HCT116 (cell line): ENCODE measurements at places on chromosomes 3 and 15. TPM values are rescaled to one million over a fixed set of nuclear protein-coding genes. Genes with fewer than 3 reads are reported as not detected.

The SLC9C1 gene
- 0.79 TPM for total RNA-seq

The PLSCR4 gene
- 4.1 TPM for total RNA-seq

The SPSB4 gene
- 0.57 TPM for total RNA-seq

The ANKRD34C gene
- total RNA-seq: not detected

The AQP9 gene
- 0.12 TPM for total RNA-seq

The PLSCR5 gene
- total RNA-seq: not detected

The AP3B2 gene
- total RNA-seq: 0.07 TPM

The EAF1 gene
- 32.1 TPM for total RNA-seq

The ELL3 gene
- total RNA-seq: 16.2 TPM

The ULK3 gene
- 48.4 TPM for total RNA-seq

GRCh38 chr3:4588466-4588865, 95.3 kb downstream of the ITPR1 start:
- DNase-seq: no peak

GRCh38 chr15:80444680-80445251, 40.6 kb downstream of the ARNT2 start:
- DNase-seq: no peak

GRCh38 chr3:125280668-125281361, 68.3 kb upstream of the SLC12A8 start:
- no peak for DNase-seq

- DNase-seq: no peak
Observed at GRCh38 chr3:133236901-133237300, 163.0 kb upstream of the BFSP2 start.

DNA sequence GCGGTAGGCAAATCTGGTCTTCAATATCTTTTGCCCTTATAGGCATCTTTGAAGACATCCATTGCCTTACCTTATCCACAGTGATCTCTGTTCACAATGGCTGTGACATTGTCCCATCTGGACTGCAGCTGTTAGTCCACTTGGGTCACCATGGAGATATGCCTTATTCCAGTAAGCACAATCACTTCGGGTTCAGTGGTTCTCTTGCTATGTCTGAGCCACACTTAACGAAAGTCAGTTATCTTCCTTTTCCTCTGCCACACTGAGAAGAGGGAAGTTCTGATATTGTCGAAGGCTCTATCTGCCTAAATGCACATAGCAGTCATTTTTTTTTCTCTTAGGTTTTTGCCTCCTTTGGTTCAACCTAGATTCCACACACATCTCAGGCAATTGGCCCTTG, 119.0 kb upstream of the SATB1 start:
- no peak for DNase-seq

DNA sequence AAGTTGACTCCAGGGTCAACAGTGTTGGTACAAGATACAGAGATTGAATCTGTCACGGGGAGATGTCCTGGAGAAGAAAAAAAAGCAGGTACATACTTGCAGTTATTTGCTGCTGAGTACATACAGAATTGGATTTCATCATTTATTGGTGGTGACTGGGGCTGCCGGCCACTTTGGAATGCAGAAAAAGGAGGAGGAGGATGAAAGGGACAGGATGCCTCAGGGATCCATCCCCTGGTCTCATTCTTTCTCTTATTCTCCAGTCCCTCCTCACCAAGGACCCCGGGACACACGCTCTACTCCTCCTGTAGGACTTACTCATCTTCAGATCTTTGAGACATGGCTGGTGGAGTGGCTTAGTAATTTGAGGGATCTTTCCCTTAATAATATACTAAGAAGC, 30.0 kb upstream of the MEIS2 start:
- no peak for DNase-seq

DNA sequence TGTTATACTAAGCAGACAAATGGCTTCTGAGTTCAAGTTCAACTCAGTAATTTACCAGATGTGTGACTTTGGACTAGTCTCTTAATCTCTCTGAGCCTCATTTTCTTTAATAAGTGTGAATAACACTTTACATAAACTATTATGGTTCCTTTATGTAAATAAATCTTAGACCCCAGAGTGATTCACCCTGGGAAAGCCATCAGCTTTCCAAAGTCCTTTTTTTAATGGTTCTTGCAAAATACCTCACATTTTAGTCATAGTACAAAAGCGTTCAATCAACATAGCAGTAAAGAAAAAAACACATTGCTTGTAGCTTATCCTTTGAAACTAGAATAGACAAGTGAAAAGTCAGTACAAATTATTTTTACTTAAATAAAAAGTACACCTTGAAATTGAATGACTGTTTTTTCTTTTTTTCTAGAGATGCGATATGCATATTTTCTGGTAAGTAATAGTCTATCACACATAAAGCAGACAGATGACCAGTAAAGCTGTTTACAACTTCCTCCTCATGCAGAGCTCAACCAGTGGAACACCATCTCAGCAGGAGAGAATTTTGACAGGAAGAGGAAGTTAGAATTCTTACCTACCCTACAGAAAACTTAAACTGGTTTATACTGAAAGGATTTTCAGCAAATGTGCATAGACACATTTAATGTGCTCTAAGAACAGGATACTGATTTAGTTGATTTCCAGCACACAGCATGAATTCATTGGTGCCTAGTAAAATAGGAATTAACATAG, 123.0 kb upstream of the AGBL1 start:
- no peak for DNase-seq

DNA sequence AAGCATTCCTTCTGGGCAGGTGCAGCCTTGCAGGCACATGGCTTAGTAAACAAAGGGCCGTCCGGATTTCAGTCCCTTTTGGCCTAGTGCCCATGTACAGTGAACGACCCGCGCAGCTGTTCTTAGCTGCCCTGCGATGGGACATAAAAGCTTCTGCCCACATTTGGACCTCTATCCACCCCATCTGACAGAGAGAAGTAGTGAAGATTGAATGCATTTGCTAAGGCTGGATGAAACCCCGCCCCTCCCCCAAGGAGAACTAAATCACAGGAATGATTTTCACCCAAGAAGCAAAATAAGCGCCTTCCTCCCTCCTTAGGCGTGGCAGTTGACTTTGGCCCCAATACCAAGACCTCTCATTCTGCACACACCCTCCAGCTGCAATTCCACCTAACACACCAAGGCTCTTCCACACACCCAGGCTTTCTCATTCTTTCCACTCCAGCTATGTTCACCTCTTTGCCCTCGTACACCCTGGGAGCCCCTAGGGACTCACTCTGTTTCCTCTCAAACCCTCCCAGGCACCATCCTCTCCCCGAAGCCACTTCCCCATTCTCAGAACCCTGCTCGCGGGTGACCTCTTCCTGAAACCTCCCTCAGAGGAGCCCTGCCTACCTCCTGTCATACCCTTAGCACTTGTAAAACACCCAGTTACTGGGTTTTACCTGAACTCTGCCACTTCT, 14.1 kb upstream of the HRH1 start:
- DNase-seq: no peak

- DNase-seq: no peak
Observed at GRCh38 chr3:137330246-137330645, 372.5 kb downstream of the IL20RB start.

GRCh38 chr15:73226093-73226814, 142.5 kb downstream of the HCN4 start:
- no peak for DNase-seq

GRCh38 chr3:5254281-5255048, 67.0 kb downstream of the EDEM1 start:
- DNase-seq: no peak

DNA sequence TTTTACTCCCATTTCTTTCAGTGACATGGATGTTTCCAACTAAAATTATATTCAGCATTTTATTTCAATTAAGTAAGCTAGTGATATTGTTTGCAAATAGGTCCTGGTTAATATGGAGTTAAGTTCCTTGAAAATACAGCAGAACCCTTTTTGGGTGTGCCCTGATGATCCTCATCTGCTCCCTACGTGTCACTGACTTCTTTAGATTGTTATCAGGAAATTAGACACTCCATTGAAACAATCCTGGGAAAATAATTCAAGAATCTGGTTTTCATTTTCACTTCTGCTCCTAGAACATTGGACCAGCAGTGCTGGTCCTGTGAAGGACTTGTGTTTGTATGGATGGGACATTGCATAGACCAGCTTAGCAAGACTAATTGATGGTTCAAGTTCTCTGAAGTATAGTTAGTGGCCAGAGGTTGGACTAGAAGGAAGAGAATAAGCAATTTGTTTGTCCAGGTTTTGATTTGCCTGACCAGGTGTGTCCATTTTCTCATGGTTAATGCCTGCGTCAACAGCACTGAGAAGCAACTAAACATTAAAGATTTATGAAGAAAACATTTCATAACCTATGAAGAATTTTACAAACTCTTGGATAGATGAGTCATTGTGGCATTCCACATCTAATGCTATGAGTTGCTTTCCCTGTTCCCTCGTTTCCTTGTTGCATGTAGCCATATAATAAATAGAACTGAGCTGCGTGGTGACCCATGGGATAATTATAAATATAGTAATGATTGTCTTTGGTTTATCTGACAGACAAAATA, 95.8 kb downstream of the ZPLD1 start:
- no peak for DNase-seq

DNA sequence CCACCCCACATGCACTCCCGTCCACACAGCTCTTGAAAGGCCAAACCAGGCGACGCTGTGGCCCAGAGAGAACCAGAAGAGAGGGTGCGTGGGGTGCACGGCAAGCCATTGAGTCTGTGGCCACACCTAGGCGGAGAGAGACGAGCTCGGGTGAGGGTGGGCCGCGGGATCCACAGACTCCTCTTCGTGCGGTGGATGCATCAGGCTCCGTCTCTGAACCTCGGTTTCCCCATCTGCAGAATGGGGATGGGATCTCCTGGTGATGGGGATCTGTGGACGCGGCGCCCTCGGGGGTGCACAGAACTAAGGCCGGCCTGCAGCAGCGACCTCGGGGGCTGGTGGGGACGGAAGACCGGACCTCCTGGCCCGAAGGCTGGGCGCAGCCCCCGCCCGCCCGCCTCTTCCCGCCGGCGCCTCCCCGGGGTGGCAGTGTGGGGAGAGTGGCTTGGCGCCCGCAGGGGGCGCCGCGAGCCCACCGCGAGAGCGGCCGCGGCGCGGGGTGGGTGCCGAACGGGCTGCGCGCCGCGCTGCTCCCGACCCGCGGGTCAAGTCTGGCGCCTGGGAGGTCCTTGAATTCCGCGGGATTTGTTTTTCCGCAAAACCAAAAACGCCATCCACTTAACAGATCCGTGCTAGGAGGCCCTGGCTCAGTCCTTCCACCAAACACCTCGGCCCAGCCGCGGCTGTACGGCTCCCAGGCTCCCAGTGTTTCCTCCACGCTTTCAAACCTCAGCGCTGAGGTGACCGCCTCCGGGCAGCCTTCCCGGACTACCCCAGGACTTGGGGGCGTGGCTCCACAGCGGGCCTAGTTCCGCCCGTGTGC, 13.2 kb upstream of the ADPGK start:
- DNase-seq: peak; percentile 15

GRCh38 chr3:138768125-138768524, 66.6 kb downstream of the PIK3CB start:
- DNase-seq: peak; percentile 32

GRCh38 chr3:66299891-66300290, 79.1 kb downstream of the SLC25A26 start:
- no peak for DNase-seq

- DNase-seq: no peak
Observed at GRCh38 chr3:37492468-37492867, 318.1 kb upstream of the LRRFIP2 start.

GRCh38 chr15:101045236-101045646, 126.1 kb downstream of the LRRK1 start:
- no peak for DNase-seq

DNA sequence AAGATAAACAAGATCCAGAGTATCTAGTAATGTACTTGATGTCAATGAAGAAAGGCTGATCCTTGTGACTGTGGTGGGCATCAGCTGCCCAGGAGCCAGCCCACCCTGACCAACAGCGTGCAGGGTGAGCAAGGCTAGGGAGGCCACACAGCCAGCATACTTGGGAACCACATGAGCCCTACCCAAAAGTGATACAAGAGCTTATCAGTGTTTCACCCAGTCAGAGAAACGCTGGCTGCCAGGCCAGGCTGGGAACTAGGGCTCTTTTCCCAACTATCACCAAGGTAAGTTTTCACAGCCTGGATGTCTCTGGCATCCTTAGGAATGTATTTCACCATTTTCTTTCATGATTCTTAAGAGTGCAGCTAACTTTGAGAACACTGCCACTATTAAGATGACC, 24.9 kb downstream of the CHAC1 start:
- DNase-seq: no peak

DNA sequence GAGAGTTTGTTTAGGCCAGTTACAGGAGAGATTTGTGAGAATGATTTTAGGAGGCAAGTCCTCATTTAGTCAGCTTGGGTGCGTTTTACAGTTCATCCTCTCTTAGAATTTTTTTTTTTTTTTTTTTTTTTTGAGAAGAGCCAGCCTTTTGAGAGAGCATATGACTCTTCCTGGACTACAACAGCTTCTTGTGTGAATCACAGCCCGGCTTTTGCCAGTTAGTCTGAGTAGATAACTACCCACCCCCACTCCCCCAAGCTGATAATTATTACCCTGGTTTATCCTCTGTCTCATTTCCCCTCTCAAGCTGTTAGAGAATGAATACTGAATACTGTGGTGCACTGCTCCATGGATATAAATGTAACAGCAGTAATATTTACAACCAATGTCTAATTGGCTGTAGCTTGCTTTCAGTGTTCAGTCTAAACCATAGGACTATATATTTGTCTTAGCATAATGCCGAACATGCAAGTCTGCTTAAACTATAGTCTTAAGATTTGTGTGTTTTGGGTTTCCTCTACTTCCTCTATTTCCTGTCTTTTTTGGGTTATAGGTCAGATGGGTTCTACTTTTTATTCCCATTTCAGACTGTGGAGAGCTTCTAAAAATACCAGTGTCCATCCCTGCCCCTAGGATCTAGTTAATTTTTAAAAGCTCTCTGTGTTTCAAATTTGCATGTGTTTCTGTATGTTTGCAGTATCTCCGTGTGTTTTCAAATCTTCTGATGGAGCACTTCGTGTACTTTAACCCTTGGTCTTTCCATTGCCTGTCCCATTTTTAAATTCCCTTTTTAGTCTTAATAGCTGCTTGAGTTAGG, 8.0 kb downstream of the CHD2 start:
- no peak for DNase-seq

DNA sequence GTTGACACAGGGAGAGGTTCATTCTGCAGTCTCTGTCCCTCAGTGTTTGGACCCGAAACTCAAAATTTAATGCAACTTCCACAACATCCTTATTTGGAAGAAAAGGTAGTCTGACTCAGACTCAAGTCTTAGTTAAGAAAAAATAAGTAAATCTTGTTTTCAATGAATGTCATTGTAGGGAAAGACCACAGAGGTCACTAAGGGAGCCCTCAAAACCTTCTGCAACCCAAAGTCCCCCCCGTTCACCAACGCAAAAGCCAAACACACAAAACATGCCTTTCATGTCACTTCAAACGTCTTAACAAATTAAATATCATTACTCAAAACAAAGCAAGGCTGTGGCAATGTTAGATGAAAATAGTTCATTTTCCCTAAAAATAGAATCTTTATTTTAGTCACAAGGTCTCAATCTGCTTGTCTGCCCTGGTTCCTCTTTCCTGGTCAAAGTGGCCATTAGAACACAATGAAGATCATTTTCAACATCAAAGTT, 20.9 kb upstream of the SSUH2 start:
- DNase-seq: no peak

DNA sequence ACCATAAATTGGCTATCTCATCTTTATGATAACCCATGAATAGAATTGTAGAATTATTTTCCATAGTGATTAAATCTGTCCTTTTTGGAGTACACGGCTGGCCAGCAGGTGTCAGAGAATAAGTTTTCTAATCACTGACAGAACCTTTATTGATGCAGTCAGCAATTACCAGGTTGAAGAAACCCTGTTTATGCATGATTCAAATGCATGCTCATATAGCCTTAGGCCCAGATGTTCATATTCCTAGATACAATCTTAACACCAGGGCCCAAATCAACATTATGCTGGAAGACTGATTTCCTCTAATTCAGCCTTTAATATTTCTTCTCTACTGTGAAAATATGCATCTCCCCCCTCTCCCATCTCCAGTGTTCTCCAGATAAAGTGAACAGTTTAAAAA, 243.5 kb upstream of the DCBLD2 start:
- DNase-seq: no peak
